Activated naive CD4-positive, alpha-beta T cell treated with anti-CD3 and anti-CD28 coated beads, Interleukin-2, amount 50 U/mL, for 72 hours (primary cell): ENCODE measurements at places on chromosomes 5 and 9.

- peak; percentile 93 for DNase-seq
Measured at GRCh38 chr9:133133681-133134387, 12.8 kb upstream of the RALGDS start.

- no peak for DNase-seq
Measured at GRCh38 chr5:62190173-62190572, 115.8 kb upstream of the KIF2A start.

GRCh38 chr5:79237740-79238560 lies 2.0 kb downstream of the JMY start:
- no peak for DNase-seq

GRCh38 chr5:68026092-68026885 lies 189.3 kb upstream of the PIK3R1 start:
- no peak for DNase-seq

GRCh38 chr5:28077291-28078240 lies 1039.2 kb upstream of the CDH9 start:
- DNase-seq, result no peak

DNA sequence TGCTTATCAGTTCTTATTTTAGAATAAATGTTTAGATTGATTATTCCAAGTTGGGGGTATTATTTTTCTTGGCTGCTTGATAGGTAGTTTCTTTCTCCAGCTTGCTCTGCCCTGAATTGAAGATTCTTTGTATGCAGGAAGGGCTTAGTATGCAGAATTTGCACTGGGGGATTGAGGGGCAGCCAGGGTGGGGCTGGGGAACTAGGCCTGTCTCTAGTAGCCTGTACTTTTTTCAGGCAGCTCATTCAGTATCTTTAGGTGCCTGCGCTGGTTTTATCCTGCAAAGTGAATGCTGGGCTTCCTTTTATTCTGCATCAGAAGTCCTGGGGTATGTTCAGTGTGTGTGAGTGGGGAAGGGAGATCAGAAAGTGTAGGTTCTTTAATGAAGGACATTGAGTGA lies 228.3 kb upstream of the ELL2 start:
- no peak for DNase-seq

DNA sequence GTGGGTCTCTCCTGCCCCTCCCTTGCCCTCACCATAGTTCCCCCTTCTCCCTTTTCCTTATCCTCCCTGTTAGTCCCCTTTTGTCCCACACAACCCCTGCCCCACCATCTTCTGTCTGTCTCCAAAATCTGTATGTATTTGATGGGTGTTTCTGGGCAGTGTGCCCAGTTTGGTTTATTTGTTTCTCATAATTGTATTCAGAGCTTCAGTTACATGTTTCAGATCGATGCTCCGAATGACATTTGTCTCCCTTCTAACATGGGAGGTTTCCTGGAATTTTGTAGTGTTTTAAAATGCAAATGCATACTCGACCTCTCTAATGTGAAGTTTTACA lies 22.2 kb downstream of the FBXL7 start:
- DNase-seq, result no peak

DNA sequence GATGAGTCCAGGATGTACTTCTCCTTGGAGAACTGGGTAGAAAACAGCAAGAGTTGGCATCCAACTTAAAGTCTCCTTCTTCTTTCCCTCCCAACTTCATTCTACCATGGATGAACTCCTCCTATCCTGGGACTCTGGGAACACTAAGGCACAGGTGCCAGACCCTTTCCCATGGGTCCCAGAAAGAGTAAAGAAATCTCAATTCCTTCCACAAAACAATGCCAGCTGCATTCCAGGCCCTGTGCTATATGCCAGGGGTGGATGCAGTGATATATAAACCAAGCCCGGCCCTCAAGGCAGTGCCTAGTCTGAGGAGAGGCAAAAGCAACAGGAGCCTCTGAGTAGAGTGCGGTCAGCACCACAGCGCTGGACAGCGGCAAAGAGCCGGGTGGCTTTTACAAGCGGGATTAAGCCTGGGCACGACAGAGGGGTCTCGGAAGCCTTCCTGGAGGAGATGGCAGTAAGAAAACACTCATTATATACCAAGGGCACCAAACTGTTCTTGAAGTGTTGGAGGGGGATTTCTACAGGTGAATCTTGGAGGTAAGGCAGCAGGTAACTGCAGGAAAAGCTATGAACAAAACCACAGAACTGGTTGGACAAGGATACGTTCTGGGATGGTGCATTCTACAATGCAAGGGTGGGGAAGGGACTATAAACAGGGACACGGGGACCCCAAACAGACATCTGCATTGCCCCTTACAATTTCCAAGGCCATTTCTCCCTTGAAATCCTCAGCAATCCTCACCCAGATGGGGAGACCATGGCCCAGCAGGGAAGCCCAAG lies 16.4 kb upstream of the TOR2A start:
- no peak for DNase-seq

GRCh38 chr9:130904070-130905044 lies 7.7 kb upstream of the QRFP start:
- no peak for DNase-seq

DNA sequence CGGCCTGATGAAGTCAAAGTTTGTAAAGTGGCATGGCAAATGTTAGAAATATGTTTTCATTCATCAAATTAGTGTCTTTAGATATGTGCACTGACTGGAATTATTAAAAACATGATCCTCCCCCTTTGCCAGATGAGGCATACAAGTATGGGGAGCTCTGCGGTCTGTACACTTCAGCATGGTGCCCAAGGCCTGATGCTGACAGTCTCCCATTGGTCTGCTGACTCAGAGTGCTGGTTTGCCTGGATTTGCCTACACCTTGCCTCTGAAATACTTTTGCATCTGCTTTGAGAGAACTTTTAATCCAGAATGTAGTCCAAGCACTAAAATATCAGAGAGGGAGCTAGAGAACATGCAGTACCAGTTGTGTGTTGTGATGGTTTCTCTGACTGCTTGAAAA lies 354.3 kb upstream of the ACTBL2 start:
- DNase-seq, result no peak

DNA sequence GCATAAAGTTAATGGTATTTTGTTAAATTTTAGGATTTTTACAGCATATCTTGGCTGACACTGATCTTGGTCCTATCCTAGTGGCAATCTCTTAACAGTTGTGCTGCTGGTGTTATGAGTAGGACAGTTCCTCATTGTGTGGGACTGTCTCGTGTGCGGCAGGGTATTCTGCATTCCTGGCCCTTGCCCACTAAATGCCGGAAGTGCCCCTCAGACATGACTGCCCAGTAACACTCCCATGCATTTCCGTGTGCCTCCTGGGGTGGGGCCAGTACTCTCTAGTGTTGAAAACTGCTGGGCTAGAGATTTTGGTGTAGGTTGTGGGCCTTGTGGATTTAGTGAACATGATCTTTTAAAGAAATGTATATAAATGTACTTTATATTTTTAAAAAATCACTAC lies 227.1 kb upstream of the DMRT1 start:
- no peak for DNase-seq

DNA sequence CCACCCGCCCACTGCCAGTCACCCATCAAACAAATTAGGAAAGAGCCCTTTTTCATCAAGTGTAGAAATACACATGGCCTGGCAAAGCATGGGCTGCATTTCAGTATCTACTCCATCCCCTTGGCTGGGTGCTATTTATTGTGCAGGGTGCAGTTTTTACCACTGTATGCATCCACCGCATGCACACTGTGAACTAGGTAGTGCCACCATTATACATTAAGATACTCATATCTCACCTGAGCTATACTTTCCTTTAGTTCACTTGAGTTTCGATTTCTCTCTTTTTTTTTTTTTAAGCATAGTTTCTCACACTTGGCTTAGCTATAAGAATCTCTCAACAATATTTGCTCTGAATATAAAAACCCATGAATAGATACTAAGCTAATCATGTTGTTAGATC lies 49.4 kb downstream of the JMY start:
- DNase-seq, result no peak
